RWPE1 (cell line): ENCODE measurements at places on chromosomes 3 and 15.

GRCh38 chr15:79084308-79084968 is 6.1 kb downstream of the RASGRF1 start:
- no peak for DNase-seq

DNA sequence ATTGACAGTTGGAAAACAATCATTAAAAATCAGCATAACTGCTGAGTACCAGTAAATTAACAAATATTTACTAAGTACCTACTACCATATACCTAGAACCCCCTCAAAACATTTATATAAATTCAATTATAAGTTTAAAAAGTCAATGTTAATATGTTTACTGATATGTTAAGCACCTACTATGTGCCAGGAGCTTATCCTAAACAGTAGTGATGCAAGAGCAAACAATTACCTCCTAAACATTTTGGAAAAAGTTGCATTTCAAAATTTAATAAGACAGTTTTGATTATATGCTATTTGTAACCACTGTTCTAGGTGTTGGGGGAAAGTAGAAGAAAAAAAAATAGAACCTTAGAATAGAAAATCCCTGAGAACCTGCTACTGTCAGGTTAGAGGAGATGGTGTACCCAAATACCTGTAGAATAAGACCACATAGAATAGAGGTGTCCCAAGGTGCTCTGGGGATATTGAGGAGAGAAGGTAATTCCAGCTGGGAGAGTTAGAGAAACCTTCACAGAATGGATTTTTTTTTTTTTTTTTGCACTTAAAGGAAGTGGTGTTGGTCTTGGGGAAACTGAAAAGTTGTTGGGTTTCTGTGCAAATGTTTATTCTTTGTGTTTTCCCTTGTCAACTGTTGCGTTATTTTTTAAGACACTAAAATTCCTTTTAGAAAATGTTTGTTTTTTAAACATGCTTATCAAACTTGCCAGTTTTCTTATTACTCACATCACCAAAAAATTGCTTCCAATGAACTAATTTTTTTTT is 16.0 kb downstream of the SNRK start:
- DNase-seq, result no peak

GRCh38 chr15:81011593-81011992 is 10.9 kb downstream of the TLNRD1 start:
- no peak for DNase-seq

- no peak for DNase-seq
Measured at GRCh38 chr3:148833223-148833622, 5.6 kb downstream of the CPB1 start.

- DNase-seq, result no peak
Measured at GRCh38 chr15:57286446-57287122, 89.7 kb upstream of the CGNL1 start.

GRCh38 chr3:133074977-133075376 is 36.8 kb downstream of the TMEM108 start:
- no peak for DNase-seq

GRCh38 chr15:54789376-54789775 is 407.4 kb downstream of the RSL24D1 start:
- DNase-seq, result no peak
